ENCODE measurements at places on chromosomes 5 and 9. TPM values are rescaled to one million over a fixed set of nuclear protein-coding genes. Genes with fewer than 3 reads are reported as not detected.

Gene DMRT1
- not detected for total RNA-seq

- DNase-seq: no peak
These were observed 91.0 kb downstream of the SNX18 start for GRCh38 chr5:54608423-54609085.

Gene PHYHD1
- total RNA-seq: 11.4 TPM

- no peak for DNase-seq
These were observed 2.0 kb downstream of the HSPA9 start for GRCh38 chr5:138573223-138573622.

Gene ANKRD34B
- not detected for total RNA-seq

DNA sequence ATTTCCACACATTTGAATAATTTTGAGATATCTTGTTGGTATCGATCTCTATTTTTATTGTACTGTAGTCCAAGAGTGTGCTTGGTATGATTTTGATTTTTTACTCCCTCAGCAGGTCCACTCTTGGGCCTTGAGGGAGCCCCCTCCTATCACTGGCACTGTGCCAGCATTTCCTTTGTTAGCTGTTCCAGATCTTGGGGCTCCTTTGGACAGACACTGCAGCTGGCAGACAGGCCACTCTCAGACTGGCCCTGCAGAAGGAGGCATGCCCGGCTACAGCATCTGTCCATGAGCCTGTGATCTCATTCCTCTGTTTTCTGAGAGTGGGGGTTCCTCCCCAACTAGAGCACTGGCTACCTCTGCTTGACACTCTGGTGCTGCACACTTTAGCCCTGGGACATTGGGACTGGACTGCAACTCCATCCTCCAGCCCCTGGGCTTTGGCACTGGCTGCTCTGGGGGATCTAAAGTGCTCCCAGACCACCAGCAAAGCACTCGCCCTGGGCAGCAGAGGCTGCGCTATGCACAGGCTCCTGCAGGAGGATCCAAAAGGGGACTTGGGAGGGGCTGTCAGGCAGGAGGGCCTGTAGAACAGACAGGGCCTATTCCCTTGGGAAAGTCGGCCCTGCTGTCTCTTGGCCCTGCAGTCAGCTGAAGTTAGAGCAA is 271.3 kb upstream of the DMAC1 start:
- peak; percentile 71 for DNase-seq

Gene LYRM7
- 13.4 TPM for total RNA-seq

- DNase-seq: no peak
These were observed 49.5 kb downstream of the C5orf22 start for GRCh38 chr5:31581498-31582099.

DNA sequence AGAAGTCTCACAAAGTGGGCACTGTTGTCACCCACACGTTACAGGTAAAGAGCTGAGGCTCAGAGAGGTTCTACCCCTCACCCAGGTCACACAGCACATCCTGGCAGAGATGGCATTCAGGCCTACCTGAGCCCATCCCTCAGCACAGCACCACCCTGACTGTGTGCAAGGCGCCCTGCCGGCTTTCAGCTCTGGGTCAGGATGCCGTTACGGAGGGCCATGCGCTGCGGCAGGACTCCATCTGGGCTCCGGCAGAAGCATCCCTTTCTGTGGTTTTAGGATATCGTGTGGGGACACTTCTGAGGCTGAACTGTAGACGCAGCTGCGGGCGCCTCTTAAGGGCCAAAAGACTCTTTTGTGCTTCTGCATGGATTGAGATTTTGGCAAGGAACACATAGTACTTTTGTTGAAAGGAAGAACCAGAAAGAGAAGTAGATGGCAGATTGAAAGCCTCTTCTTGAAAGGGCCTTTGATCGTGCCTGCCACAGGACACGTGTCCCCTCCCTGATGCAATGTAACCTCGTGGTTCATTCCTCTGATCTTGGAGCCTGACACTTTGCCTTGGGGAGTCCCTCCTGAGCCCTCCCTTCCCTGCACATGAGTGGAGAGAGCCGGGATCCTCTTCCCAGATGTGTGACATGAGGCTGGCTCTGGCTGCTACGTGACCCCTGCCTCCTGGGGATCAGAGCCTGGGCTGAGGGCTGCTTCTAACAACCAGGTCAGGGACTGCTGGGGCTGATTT is 31.3 kb downstream of the USP20 start:
- peak; percentile 67 for DNase-seq

Data from posterior vena cava (tissue), 2 donors.